ENCODE measurements at places on chromosomes 7 and 10.

GRCh38 chr7:50463035-50463434 is 12.9 kb upstream of the FIGNL1 start:
- DNase-seq: no peak

DNA sequence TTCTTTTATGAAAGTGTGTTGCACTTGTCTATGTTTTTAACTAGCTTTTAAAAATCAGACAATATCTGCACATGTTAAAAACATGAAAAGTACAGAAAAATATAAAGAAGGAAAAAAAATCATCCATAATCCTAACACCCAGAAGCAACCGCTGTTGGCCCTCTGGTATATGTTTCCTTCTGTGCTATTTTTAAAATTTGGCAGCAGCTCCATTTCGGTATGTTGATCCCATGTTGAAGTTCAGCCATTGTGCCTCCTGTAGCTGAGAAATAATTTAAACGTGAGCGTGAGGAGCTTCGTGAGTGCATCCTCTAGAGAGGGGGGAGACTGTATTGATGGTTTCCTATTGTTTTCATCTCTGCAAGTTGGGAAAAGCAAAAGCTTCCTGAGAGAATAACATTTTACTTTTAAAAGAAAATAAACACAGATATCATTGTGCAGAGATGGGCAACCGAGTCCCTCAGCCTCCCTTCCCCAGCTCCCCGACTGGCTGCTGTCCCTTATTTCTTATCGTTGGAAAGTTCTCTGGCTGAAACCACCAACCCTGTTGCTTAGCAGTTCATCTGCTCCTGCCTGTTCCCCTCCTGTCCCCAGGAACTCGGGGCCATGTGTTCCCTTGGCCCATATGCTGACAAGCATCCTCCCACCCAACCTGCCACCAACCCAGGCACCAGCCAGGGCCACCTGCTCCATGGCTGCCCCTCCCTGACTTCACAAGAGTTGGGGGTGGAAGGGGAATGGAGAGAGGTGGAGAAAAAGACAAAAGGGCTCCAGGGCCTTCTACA is 499.1 kb upstream of the PODXL start:
- no peak for DNase-seq

DNA sequence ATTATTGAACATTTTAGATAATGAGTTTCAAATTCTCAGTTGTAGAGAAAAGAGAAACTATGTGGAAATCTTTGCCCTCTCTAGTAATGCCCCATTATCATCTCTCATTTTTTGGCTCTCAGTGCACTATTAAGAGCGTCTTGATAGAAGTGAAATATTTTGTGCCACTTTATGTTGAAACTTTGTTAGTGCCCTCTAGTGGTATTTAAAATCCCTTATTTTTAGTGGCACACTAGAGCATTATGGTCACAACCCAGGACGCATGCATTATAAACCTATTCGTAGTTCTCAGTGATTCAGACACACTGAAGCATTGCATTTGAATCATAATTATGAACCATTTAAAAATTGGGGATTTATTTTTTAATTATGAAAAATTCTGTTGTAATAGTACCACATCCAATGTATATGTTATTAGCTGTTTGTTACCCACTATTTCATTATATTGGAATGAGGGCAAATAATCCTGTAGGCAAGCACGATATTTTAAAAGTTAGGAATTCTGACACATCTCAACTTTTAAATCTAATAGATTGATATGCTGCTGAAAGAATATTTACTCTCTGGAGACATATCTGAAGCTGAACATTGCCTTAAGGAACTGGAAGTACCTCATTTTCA is 21.9 kb downstream of the PDCD4 start:
- DNase-seq: no peak

DNA sequence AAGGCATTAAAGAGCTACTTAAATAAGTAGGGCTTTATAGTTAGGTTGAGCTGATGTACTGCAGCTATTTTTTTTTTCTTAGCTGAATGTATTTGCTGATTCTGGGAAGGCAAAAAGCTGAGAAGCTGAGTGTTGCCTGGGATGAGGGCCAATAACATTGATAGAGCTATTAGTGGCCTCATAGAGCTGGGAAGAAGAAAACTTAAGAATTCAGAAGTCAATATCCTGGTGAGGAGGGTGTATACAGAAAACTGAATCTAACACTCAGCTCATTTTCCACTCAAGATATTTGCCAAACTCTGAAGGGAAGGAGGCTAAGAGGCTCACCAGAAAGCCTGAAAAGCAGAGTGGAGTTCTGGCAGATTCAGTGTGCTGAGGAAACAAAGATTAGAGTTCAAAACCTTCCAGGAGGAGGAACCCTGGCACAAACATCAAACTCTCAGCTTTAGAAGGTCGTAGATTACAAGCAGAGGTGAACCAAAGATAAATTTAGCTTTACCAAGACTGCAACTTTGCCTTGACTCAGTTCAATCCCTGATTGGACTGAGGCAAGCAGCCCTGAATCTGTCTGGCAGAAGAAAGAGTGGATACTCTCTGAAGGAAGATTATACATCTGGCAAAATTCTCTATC is 11.3 kb downstream of the PPP1R3C start:
- DNase-seq: no peak

- no peak for DNase-seq
Measured at GRCh38 chr7:128872394-128872824, 9.8 kb downstream of the ATP6V1F start.

DNA sequence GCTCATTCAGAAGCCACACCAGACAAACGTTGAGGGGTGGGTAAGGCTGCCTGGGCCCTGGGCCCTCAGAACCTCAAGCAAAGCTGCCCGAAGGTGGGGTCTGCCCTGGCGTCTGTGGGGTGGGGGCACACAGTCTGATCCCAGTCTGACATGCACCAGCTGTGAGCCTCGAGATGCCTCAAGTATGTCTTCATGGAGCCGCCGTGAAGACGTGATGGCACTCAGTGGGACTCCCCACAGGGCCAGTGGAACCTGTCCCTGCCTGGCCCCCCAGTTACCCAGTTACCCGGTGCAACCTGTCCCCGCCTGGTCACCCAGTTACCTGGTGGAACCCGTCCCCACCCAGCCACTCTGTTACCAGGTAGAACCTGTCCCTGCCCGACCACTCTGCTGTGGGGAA is 351.2 kb downstream of the PTPRN2 start:
- no peak for DNase-seq

GRCh38 chr10:51083356-51083853 is 9.1 kb downstream of the PRKG1 start:
- no peak for DNase-seq

GRCh38 chr10:133273534-133274143 is 3.0 kb downstream of the ADAM8 start:
- no peak for DNase-seq

DNA sequence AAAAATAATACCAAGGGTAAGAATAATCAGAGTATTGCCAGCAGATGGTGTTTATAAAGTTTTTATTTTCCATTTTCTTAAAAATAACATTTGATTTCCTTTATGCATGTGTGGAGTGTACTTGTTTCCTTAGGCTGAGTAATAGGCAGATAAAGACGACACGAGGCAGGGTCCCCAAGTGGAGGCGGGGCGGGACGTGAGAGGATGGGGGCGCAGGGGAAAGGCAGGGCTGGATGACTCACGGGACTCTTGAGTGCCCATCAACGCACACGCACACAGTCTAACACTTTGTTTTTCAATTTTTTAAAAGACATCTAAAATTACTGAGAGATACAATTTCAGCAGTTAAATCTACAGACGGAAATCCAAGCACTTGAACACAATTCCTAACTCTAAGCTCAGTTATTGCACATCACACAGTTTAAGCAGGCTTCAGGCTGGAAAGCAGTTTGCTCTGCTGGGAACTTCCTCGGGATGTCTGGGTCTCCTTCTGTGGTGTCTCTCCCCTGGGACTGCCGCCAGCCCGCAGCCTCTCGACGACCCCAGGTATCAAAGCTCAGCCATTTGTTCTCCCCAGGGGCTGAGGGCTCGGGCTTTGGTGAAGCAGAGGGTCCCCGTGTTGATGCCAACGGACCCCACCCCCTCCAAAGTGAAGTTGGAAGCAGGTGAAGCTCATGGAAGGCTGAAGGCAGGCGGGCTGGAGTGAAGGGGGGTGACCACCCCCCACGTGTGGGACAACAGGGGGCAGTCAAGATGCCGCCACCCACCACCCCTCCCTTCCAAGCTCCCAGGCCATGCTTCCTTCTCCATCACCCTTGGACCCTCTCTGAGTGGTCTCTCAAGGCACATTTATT is 29.1 kb downstream of the SPOCK2 start:
- no peak for DNase-seq

Measured in lower leg skin (tissue), 4 donors.